ENCODE measurements at places on chromosomes 6 and 20.

GRCh38 chr6:143505111-143505510 is 6.4 kb downstream of the FUCA2 start:
- DNase-seq: no peak

DNA sequence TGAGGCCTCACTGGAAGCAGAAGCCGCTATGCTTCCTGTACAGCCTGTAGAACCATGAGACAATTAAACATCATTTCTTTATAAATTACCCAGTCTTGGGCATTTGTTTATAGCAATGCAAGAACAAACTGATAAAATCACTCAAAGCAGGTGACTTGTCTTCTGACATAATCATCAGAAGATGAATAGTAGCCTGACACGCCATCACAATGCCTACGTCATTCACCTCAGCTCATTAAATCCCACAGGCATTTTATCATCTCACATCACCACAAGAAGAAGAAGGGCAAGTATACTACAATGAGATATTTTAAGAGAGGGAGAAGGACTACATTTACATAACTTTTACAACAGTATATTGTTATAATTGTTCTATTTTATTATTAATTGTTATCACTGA is 3.1 kb upstream of the CAP2 start:
- no peak for DNase-seq

DNA sequence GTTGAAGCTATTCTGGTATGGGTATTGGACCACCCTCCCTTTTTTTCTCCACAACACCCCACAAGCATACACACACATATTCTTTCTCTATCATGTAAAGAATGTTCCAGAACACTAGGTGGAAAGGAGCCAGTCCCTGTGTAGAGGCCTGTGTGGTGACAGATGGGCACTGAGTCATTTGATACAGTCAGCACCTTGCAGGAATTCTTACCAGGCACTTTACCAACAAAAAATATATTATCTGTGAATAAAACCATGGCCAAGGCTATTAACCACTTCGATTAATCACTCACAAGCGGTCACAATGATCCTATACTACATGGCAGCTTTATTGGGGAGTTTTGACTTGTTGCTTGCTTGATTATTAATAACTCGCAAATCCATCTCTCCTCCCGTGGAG is 149.5 kb downstream of the BFSP1 start:
- no peak for DNase-seq

GRCh38 chr6:29524444-29525310 is 34.9 kb downstream of the UBD start:
- no peak for DNase-seq

GRCh38 chr6:147654103-147654845 is 145.8 kb downstream of the SAMD5 start:
- DNase-seq: no peak

DNA sequence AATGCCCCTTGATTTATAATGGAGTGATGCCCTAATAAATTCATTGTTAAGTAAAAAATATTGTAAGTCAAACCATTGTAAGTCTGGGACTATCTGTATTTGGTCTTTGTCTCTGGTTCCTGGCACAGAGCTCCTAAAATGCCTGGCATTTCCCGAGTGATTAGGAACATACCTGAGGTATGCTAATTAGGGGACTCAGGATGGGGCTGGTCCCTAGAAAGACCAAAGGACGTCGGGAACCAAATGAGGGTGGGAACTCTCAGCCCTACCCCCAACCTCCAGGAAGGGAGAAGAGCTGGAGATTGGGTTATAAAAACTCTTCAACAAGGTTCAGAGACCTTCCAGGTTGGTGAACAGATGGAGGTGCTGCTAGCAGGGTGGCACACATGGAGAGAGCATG is 82.6 kb upstream of the ARG1 start:
- no peak for DNase-seq

DNA sequence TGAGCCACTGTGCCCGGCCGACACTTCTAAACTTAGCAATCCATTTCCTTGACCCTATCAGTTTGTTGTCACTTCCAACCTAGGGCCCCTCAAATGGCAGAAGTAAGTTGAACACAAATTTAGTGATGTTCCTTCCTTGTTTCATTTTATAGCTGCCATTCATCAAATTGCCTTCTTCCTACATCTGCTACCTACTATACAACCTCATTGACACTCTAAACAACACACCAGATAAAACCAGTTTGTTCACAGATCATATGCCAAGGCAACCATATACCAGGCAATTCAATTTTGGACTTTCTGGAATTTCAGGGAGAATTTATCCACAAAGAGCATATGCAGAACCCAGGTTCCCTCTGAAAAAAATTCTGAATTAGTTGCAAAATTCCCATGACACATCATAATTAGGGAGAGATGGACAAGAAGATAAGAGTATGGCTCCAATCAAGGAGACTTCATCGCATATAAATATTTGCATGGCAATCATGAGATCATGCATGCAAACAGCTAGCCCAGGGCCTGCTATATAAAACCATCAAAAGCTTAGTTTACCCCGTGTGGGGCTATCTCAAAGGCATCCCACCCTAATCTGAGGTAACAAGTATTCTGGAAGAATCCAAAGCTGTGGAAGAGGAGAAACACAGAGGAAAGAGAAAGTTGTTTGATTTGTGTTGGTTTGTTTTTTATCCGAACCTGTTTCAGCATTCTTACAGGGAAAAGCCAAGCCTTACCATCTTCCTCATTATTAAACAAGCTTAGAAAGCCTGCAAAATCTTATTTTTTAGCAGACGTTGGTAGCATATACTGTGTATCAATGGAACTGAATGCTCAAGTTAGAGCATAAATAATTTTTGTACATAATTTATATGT is 132.8 kb upstream of the TNFAIP3 start:
- no peak for DNase-seq

- no peak for DNase-seq
These were observed 659.2 kb downstream of the PRKN start for GRCh38 chr6:162068340-162068739.

GRCh38 chr6:52531396-52531795 is 45.5 kb downstream of the TRAM2 start:
- DNase-seq: no peak

DNA sequence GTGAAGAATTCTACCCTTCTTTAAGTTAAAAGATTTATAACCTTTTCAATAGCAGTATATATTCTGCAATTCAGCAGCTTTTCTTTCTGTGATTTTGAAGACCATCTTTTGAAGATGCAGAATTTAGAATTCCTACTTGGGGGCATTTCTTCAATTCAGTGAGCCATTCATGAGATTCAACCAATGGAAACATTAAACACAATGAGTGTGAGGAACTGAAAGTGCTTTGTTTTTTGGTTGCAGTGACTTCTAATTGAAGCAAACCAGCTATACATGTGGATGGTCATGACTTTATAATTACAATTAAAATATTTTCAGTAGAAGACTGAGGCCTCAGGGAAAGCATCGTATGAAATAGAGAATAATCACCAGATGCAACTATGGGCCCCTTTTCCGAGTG is 108.3 kb downstream of the CARMIL1 start:
- DNase-seq: no peak

Measured in upper lobe of left lung (tissue), 6 donors.